ENCODE measurements at places on chromosomes 4 and X.
A peak's percentile ranks its signal among the peaks of the same experiment; 100 is the strongest.

DNA sequence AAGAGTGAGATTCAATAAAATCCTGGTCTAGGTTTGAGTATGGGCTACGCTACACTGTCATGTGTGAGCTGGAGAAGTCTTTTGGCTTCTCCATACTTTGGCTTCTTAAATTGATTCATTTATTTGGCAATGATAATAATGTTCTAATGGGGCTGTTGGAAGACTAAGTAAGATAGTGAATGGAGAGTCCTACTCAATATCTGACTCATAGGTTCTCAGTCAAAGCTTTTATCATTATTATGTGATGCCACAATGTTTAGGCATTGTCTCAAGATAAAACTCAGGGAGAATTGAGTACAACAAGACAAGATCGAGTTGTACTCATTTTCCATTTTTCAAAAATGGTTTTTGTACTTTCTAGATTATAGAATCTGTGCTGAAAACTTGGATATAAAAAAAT, 92.5 kb upstream of the VEGFC start:
- DNase-seq = no peak

DNA sequence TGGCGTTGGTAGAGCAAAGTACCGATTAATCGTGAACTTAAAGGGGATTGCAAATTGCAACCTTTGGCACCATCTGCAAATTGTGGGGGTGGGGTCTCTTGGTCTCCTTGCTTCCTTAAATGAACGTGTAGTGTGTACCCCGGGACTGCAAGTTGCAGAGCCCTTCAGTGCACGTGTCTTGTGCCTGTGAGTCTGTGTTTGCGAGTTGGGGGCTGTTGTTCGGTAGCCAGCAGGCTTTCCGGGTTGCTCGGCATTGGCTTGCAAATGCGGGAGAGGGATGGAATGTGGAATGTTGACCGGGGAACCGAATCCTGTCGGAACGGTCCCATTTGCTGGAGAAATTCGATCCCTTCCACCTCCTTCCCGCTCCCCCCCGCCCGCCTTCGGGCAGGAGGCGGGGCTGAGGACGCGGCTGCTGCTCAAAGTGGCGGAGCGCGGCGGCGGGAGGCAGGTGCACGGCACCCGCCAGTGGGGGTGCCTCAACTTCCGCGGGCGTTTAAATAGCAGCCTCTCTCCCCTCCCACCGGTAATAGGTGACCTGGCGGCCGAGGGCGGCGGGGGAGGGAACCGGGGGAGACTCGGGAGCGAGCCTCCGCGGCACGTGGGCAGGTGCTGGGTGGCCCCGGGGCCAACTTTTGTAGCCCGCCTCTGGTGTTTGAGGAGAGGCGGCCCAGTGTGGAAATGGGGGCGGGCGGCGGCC, 1.5 kb downstream of the JADE1 start:
- DNase-seq = peak; percentile 89

DNA sequence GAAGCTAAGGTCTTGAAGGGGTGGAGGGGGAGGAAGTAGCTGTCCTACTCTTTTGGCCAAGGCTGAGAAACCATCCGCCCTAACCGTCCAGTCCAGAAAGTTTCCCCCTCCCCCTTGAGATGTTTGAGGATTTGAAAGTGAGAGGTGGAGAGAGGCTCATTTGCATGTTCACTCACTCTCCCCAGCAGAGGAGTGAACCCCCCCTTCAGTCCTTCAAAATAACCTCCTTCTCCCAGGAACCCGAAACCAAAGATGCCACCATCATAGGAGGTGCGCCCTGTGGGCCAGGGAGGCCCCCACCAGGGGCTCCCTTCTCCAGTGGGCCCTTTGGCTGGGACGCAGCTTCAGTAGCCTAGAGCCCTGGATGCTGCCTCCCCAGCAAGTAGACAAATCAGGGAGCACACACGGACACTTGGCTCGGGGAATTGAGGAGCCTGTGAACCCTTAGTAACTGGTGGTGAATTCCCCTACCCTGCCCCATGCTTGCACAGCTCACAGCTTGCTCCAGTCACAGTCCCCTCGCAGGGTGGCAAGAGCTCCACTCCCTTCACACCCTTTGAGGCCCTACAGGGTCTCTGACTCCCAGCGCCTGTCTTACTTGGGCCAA, 25.6 kb downstream of the ELF4 start:
- DNase-seq = no peak

GRCh38 chrX:13376857-13377549, 57.1 kb upstream of the ATXN3L start:
- peak; percentile 97 for DNase-seq

DNA sequence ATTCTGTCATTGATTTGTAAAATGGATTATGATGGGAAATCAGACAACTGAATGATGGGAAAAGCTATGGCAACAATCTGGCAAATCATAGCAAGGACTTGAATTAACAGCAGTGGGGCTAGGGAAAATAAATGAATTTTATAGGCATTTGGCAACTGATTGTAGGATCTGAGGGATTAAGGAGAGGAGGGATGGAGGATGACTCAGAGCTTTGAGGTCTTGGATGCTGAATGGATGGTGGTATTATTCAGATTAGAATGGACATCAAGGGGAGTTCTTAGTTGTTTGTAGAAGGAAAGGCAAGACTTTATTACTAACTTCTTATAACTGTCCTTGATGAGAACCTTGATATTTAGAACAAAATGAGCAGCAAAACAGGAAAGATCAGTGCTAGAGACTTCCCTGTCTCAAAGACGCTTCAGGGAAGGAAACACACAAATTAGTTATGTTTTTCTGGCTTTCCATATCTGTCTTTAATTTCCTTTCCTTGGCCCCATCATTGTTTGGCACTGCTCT, 51.4 kb upstream of the HHIP start:
- DNase-seq = no peak

GRCh38 chrX:45773572-45773971, 572.9 kb upstream of the DIPK2B start:
- DNase-seq = no peak

DNA sequence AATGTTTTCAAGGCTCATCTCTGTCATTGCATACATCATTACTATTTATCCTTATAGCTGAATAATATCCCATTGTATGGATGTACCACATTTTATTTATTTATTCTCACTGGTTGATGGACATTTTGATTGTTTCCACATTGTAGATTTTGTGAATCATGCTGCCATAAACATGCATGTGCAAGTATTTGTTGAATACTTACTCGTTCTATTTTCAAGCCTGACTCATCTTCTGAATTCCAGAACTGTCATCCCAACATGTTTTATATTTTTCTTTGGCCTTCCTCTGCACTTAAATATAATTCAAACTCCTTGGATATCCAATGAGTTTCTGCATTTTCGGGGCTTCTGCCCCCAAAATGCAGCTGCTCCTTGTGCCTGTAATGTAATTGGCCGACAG, 77.6 kb downstream of the MXRA5 start:
- DNase-seq = peak; percentile 40

GRCh38 chrX:130771648-130772047, 131.4 kb downstream of the ENOX2 start:
- no peak for DNase-seq

DNA sequence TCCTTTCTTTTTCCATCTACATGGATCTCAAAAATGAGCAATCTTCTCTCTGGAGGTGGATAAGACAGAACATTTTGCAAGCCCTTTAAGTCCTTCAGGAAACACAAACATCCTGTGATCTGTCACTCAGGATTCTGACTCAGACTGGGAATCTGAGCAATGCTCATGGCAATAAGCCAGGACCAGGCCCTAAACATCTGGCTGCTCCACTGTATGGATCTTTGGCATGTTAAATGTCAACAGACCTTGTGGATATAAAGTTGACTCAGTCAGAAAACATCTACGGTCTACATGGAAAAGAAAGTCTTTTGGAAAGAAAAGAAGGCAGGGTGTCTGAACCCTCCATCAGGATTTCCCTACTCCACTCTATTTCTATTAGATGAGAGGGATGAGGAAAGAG, 17.8 kb upstream of the CHIC2 start:
- peak; percentile 98 for DNase-seq

- DNase-seq = no peak
Observed at GRCh38 chr4:152715076-152715475, 35.3 kb upstream of the TMEM154 start.

DNA sequence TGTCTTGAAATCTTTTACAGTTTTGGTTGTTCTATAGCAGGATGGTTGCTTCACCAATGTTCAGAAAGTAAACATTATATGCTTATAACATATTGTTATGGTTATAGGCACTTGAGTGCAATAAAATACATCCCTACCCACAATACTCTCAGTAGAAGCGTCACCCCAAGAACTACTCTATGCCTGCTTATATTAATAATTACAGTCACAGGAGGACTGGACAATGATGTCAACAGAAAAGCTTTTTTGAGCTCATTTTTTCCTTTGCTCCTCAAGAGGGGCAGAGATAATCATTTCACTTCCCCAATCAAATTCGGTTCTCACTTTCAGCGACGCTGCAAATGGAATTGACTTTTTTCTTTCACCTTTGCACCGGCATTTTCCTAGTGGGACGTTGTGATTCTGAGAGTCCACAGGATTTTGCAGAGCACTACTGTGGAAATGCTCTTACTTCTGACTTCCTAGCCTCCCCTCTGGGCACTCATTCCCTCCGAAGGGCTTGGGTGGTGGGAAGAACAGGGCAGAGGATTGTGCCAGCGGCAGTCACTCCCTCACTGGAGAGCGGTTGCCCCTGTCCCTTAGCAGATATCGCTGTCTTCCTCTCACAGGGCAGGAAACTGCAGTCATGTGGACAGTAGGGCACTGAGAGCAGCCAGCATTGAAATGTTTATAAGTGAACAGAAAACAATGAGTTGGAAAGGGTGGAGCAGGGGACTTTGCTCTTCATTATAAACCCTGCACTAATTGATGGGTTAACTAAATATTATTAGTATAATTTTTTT, 24.9 kb upstream of the SGMS2 start:
- no peak for DNase-seq

DNA sequence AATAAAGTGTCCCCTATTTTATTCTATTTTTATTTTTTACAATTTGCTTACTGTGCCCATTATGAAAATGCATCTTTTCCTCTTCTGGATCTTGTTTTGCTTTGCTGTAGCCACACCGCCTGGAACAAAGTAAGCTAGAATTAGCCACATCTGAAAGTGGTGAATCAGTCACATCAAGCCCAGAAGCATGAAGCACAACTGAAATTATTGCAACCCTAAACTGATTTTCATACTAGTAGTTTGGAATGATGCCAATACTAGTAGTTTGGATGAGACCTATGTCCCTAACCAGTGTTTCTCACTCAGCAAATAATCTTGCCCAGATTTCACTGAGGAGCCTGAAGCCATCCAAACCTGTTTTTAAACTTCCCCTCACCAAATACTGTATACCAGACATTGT, 303.0 kb downstream of the EPHA5 start:
- DNase-seq = peak; percentile 3

GRCh38 chr4:10099499-10100325, 16.9 kb downstream of the WDR1 start:
- DNase-seq = no peak

GRCh38 chr4:98930311-98930865, 1.5 kb upstream of the EIF4E start:
- no peak for DNase-seq

GRCh38 chr4:115154826-115155225, 41.4 kb upstream of the NDST4 start:
- DNase-seq = peak; percentile 78
